ENCODE measurements at places on chromosomes 11 and 22.

- no peak for DNase-seq
These were observed 172.0 kb downstream of the UVRAG start for GRCh38 chr11:75986966-75987365.

DNA sequence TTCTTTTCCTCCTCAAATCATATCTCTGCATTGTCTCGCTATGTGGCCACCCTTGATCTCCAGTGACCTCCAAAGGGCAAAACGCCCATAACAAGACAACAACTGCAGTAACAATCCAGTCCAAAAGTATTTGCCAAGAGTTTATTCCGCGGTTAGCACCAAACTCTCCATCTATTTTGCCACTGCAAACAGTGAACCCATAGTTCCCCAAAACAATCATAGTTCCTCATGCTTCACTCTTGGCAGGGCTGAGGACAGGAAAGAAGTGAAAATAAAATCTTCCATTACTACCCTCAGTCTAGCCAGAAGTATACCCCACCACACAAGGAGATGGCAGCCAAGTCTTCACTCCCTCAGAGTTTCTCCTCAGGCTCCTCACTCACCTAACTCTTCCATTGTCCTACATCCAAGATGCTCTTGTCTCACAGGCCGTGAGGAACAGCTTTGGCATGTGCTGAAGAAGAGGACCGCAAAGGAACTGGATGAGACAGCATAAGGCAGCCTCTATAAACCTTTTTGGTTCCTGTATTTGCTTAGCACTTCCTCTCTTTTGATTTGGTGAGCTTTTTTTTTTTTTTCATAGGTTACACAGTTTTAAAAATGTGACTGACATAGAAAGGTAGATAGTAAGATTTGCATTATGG, at the start of gene LPXN:
TSS of gene LPXN (minus strand) at position 480 of the 644 bp plus-strand sequence. CDS start at position 396, 84 bp downstream.
- peak; percentile 41 for DNase-seq

DNA sequence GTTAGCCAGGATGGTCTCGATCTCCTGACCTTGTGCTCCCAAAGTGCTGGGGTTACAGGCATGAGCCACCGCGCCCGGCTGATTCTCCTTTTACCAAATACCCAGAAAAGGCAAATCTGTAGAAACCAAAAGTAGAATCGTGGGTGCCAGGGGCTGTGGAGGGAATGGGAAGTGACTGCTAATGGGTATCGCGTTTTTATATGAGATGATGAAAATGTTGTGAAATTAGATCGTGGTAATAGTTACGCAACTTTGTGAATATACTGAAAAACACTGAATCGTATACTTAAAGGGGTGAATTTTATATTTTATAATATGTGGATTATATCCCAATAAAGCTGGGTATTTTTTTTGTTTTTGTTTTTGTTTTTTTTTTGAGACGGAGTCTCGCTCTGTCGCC, 48.2 kb upstream of the CREB3L1 start:
- DNase-seq, result no peak

GRCh38 chr22:46539169-46539568, 1.7 kb upstream of the CELSR1 start:
- DNase-seq, result no peak

- no peak for DNase-seq
These were observed 1.9 kb upstream of the SMDT1 start for GRCh38 chr22:42077486-42078125.

- peak; percentile 32 for DNase-seq
These were observed at the start of gene OSBP2 for GRCh38 chr22:30694640-30695350. OSBP2 (plus strand) TSS chr22:30694874; CDS start chr22:30694910, 36 bp downstream.

DNA sequence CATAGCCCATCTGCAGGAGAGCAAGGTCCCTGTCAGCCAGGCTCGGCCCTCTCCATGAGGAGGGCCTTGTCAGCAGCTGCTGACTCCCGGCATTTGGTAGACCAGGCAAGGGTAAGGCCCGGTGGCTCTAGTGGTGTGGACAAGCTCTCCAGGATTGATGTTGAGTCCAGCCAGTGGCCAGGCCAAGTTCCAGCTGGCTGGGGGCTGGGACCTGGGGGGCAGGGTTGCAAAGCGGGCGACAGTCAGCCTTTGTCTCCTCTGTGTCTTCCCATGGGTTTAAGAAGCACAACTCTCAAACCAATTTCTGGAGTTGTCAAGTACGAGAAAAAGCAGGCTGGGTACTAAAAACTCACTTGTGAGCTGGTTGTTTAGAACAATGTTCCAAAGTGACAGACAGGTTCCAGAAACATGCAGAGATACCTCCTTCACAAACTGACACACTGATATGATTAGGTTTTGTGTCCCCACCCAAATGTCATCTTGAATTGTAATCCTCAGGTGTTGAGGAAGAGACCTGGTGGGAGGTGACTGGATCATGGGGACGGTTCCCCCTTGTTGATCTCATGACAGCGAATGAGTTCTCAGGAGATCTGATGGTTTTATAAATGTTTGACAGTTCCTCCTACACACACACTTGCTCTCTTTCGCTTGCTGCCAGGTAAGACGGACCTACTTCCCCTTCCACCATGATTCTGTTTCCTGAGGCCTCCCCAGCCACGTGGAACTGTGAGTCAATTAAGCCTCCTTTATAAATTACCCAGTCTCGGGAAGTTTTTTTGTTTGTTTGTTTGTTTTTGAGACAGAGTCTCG, 52.3 kb upstream of the SERPIND1 start:
- DNase-seq, result no peak

DNA sequence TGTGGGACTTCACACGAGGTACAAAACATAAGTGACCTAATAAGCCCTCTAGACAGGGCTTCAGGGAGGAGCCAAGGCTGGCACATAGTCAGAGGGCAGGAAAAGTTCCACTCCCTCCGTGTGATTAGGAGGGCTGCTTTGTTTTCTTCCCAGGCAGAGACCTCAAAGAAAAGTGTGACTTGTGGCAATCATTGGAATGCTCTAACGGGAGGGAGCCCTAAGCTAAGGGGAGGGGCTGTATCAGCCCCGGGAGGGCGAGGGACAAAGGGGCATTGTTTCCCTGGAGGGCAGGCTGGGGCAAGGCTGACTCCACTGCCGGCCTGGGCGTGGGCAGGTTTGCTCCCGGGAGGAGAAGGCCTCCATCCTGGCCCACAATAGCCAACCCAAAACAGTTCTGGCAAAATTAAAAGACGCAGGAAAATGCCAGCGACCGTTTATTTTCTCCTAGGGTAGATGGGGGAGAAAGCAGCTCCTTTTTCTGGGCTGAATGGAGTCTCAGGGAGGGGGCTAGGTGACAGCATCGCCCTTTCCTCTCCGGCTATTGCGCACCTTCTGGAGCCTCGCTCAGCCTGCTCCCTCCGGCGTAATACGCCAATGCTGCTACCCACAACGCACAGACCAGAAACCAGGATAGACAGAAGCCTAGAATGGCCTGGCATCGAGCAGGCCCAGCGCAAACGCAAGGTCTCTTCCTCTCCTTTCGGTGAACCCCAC, 60.2 kb downstream of the ENDOD1 start:
- peak; percentile 38 for DNase-seq

DNA sequence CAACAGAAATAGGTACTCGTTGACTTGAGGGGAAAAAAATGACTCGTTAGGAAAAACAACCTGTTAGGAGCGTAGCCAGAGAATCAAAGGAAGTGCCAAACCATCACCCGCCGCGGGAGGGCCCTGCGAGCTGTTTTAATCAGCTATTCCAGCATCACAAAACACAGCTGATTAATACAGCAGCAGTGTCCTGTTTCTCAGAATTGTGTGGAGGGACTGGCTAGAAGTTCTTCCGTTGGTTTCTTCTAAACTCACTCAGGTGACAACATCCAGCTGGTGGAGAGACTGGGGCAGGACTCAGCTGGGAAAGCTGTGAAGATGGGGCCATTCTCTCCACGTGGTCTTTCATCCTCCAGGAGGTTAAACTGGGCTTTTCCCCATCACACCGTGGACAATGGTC, 28.0 kb downstream of the HSPA8 start:
- no peak for DNase-seq

GRCh38 chr11:64534391-64534801, 56.6 kb upstream of the SLC22A12 start:
- no peak for DNase-seq

GRCh38 chr22:21796863-21797262, 61.3 kb upstream of the YPEL1 start:
- no peak for DNase-seq

- DNase-seq, result no peak
These were observed 12.9 kb upstream of the CASTOR1 start for GRCh38 chr22:30301995-30302809.
